Activated CD4-positive, alpha-beta T cell treated with anti-CD3 and anti-CD28 coated beads, Interleukin-2, amount 50 U/mL, for 24 hours (primary cell): ENCODE measurements at places on chromosomes 5 and 9.

DNA sequence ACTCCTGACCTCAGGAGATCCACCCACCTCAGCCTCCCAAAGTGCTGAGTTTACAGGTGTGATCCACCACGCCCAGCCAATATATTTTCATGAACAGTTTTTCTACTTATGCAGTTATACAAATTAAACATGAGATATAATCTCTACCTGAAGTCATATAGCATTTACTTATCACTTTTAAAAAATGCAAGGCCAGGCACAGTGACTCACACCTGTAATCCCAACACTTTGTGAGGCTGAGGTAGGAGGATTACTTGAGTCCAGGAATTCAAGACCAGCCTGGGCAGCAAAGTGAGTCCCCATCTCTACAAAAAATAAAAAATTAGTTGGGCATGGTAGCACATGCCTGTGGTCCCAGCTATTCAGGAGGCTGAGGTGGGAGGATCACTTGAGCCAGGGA, 164.7 kb upstream of the LHFPL2 start:
- DNase-seq, result no peak

- DNase-seq, result no peak
Measured at GRCh38 chr5:116084287-116084691, 536 bp upstream of the COMMD10 start.

DNA sequence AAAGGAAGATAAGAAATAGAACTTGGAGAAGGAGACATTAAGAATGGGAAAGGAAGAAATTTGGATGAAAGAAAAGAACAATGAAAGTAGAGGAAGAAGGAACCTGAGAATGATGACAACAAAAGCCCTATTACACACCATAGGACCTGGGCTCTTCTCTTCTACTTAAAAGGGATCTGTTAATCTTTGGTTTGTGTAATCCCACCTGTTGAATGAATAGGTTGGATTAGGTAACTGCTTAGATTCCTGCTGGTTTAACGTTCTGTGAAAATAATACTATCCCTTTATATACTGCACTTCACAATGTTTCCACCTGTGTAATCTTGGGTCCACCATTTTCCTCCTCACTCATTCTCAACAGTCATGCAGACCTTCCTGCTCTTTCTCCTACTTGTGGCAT, 157.8 kb upstream of the ATP10B start:
- DNase-seq, result no peak

GRCh38 chr5:4022056-4022670, 426.5 kb downstream of the IRX1 start:
- DNase-seq, result no peak

- DNase-seq, result no peak
Measured at GRCh38 chr5:75891736-75892135, 174.5 kb upstream of the POC5 start.

- no peak for DNase-seq
Measured at GRCh38 chr5:80930940-80931339, 29.2 kb upstream of the RASGRF2 start.
